ENCODE measurements at places on chromosomes 1 and 21. TPM values are rescaled to one million over a fixed set of nuclear protein-coding genes. Genes with fewer than 3 reads are reported as not detected.

WDR64 gene
- not detected for total RNA-seq

VANGL2 gene
- total RNA-seq, result 6.8 TPM

DEGS1 gene
- 38.2 TPM for total RNA-seq

MYOG gene
- not detected for total RNA-seq

THBS3 gene
- total RNA-seq, result 21.3 TPM

BECN2 gene
- total RNA-seq, result not detected

LSS gene
- total RNA-seq, result 92.0 TPM

TMEM35B gene
- 0.66 TPM for total RNA-seq

SLC44A3 gene
- total RNA-seq, result 0.45 TPM

CD5L gene
- total RNA-seq, result not detected

KCNA3 gene
- total RNA-seq, result 2.8 TPM

NEK2 gene
- 3.8 TPM for total RNA-seq

BSND gene
- 0.16 TPM for total RNA-seq

TMEM61 gene
- total RNA-seq, result not detected

CRP gene
- not detected for total RNA-seq

PIK3C2B gene
- 21.4 TPM for total RNA-seq

OR2T33 gene
- total RNA-seq, result not detected

TMEM240 gene
- 14.0 TPM for total RNA-seq

KCNJ15 gene
- total RNA-seq, result not detected

HSF2BP gene
- total RNA-seq, result 1.3 TPM

TFAP2E gene
- 3.2 TPM for total RNA-seq

ABCG1 gene
- 0.26 TPM for total RNA-seq

SLC25A34 gene
- total RNA-seq, result 1.5 TPM

IGSF3 gene
- total RNA-seq, result 6.4 TPM

SGIP1 gene
- total RNA-seq, result 66.0 TPM

HPCAL4 gene
- total RNA-seq, result 3.4 TPM

PTGER3 gene
- 1.8 TPM for total RNA-seq

SPRR1B gene
- total RNA-seq, result not detected
